ENCODE measurements at places on chromosomes 3 and 15. TPM values are rescaled to one million over a fixed set of nuclear protein-coding genes. Genes with fewer than 3 reads are reported as not detected.

GRCh38 chr15:90080458-90080755 lies 21.9 kb downstream of the IDH2 start:
- no peak for DNase-seq

The EIF4A2 gene
- polyA plus RNA-seq = 89.9 TPM

GRCh38 chr15:87792250-87793040 lies 464.1 kb downstream of the NTRK3 start:
- DNase-seq = no peak

The GOLGA6L10 gene
- polyA plus RNA-seq = 0.15 TPM

The SEMA3G gene
- polyA plus RNA-seq = 0.49 TPM

GRCh38 chr3:9013782-9014563 lies 50.7 kb upstream of the RAD18 start:
- DNase-seq = no peak

The SH2D7 gene
- not detected for polyA plus RNA-seq

- no peak for DNase-seq
Measured at GRCh38 chr3:112676659-112677234, 35.8 kb upstream of the CCDC80 start.

- DNase-seq = no peak
Measured at GRCh38 chr15:67157521-67158252, 92.3 kb downstream of the SMAD3 start.

DNA sequence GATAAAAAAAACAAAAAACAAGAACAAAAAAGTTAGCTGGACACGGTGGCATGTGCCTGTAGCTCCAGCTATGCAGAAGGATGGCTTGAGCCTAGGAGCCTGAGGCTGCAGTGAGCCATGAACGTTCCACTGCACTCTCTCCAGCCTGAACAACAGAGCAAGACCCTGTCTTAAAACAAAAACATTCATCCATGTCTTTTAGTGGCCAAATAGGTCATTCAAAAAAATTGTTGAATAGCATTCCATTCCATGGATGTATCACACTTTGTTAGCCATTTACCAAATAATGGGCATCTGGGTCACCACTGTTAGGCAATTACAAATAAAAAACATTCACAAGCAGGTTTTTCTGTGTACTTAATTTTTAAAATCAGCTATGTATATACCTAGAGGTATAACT lies 139.7 kb downstream of the STAG1 start:
- DNase-seq = no peak

The ROPN1B gene
- polyA plus RNA-seq = 0.72 TPM

- no peak for DNase-seq
Measured at GRCh38 chr3:8982509-8982908, 19.2 kb upstream of the RAD18 start.

The KIF23 gene
- 0.88 TPM for polyA plus RNA-seq

DNA sequence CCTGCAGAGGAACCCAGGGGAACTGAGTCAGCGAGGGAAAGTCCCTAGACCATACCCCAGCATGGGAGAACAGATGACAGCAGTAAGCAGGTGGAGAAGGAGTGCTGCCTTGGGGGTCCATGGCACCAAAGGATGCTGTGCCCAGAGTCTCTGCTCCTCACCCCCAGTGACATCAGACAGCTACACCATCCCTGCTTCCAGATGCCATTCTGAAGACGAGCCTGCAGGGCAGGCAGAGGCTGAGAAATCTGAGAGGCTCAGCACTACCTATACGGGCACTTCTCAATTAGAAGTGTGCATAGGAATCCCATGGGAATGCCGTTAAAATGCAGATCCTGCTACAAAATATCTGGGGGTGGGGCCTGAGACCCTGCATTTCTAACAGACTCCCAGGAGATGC lies 211.3 kb upstream of the NSMCE3 start:
- no peak for DNase-seq

- no peak for DNase-seq
Measured at GRCh38 chr15:68328443-68328842, 50.9 kb downstream of the FEM1B start.

The ABHD2 gene
- polyA plus RNA-seq = 58.8 TPM

The AP2M1 gene
- polyA plus RNA-seq = 71.9 TPM

DNA sequence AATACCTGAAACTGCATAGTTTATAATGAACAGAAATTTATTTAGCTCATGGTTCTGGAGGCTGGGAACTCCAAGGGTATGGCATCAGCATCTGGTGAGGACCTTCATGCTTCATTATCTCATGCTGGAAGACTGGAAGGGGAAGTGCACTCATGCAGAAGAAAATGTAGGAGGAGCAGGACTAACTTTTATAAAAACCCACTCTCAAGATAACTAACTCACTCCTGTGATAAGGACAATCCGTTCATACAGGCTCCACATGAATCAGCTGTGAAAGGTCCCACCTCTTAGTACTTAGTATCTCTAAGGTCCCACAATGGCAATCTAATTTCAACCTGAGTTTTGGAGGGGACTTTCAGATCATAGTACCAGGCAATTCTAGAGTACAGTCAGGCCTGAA lies 33.6 kb upstream of the APH1B start:
- no peak for DNase-seq

GRCh38 chr15:51075826-51076523 lies 18.7 kb downstream of the TNFAIP8L3 start:
- DNase-seq = no peak

- DNase-seq = no peak
Measured at GRCh38 chr15:28049581-28049980, 49.5 kb downstream of the OCA2 start.

DNA sequence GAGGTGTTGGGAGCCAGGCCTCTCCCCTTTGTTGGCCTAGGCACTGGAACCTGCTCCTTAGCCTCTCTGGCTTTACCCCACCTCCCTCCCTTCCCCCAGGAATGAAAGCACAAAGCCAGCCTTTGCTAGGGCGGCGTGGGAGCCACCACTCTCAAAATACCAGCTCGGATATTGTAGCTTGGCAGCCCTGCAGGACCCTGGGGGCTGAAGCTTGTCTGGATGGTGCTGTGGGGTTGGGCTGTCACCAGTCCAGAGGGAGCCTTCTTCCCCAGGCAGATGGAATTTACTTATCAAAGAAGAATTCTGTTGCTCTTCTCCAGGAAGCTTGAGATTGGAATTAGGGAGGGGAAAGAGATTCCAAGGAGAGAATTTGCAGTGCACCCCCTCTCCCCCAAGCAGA lies 14.9 kb upstream of the GRM2 start:
- no peak for DNase-seq

DNA sequence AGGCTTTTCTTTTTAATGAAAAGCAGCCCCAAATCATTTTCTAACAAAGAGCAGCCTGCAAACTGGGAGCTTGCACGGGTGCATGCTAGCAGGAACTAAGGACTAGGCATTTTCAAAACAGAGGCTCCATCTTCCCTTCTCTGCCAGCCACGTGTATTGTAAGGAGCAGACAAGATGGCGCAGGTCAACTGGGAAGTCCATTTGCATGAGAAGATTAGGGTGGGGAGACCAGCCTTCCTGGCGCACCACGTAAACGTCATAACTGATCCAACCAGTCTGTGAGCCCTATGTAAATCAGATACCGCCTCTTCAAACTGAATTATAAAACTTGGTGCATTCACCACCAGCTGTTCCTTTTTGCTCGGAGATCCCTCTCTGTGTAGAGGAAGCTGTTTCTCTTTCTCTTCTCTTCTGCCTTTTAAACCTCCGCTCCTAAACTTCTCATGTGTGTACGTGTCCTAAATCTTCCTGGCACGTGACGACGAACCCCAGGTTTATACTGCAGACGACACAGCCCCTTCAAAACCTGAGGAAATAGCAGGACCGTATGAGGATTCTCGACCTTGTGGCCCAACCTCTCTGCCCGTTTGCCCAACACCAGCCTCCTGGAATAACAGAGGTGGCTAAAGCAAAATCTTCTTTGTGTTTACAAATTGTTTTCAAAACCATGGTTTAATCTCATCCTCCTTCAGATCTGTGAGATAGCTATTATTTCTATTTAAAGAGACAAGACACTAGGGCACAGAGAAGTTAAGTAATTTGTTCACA lies 26.4 kb upstream of the SLC30A4 start:
- no peak for DNase-seq

The CCDC71 gene
- 1.1 TPM for polyA plus RNA-seq

GRCh38 chr15:81751256-81751655 lies 294.6 kb downstream of the MEX3B start:
- no peak for DNase-seq

GRCh38 chr3:113606539-113607218 lies 74.3 kb downstream of the SIDT1 start:
- no peak for DNase-seq

DNA sequence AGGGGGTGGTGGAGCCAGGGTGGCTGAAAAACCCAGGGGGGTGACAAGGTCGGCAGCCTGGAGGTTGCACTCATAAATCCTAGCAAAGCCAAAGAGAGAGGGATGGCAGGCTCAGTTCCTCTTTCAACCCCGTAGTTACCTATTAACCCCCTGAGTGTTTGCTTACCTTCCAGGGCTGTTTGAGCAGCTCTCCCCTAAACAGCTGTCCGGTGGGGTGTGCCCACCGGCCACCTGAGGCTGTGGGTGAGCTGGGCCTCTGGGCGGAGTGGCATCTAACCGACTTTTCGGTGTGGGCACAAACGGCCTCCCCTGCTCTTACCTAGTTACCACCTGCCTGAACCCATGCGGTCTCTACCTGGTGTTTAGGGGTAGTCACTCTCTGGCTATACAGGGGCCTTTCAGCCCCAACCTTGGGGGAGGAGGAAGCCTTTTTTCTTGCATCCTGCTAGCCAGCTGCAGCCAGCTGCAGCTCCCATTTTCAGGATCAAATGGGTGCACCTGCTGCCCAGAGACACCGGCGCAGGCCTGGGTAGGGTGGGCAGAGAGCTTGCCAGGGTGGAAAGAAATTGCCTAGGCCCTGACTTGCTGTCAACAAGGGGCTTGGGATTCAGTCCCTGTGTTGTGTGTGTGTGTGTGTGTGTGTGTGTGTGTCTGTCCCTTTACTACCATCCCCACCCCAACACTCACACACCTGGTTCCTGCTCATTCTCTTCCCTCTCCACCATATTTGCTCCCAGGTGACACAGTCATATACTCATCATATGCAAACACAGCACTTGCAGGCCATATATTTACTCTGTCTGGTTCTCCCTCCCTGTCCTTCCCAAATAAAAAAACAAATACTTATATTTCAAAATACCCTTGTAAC lies 3.7 kb downstream of the DLL4 start:
- no peak for DNase-seq

DNA sequence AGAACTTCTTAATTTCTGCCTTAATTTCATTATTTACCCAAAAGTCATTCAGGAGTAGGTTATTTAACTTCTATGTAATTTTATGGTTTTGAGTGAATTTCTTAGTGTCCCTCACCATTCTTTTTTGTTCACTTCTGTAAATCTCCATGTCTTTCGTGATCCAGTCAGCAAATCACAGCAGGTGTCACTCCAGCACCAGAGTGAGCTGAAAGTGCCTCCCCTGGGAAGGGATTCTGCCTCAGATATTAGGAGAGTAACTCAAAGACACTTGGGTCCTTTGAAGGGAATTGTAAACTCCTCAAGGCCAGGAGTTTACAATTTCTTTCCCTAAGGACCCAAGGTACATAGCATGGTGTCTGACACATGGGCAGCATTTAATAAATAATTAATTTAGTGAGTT lies 207.6 kb upstream of the AZI2 start:
- no peak for DNase-seq

DNA sequence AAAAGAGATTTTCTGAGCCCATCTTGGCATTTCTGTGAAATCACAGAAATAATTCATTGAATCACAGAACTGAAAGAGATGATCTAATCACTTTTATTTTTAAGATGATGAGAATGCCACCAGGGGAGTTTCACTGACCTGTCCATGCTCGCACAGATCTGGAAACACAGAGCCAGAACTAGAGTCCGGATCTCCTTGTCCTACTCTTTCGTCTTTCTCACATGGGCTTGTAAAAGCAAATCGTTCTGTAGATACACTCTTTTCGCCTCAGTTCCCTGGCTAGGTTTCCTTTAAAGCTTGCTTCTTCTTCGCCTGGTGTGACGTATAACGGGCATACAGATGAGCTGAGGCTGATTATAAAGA lies 122.5 kb upstream of the SPRED1 start:
- no peak for DNase-seq

The ADAMTS9 gene
- polyA plus RNA-seq = 1.3 TPM

The TGM5 gene
- polyA plus RNA-seq = not detected

GRCh38 chr15:49361370-49361769 lies 61.7 kb upstream of the FGF7 start:
- DNase-seq = no peak

GRCh38 chr3:126292318-126293070 lies 64.7 kb downstream of the KLF15 start:
- no peak for DNase-seq

The LRRK1 gene
- polyA plus RNA-seq = 1.2 TPM

- no peak for DNase-seq
Measured at GRCh38 chr3:183811638-183812037, 13.7 kb downstream of the MAP6D1 start.

DNA sequence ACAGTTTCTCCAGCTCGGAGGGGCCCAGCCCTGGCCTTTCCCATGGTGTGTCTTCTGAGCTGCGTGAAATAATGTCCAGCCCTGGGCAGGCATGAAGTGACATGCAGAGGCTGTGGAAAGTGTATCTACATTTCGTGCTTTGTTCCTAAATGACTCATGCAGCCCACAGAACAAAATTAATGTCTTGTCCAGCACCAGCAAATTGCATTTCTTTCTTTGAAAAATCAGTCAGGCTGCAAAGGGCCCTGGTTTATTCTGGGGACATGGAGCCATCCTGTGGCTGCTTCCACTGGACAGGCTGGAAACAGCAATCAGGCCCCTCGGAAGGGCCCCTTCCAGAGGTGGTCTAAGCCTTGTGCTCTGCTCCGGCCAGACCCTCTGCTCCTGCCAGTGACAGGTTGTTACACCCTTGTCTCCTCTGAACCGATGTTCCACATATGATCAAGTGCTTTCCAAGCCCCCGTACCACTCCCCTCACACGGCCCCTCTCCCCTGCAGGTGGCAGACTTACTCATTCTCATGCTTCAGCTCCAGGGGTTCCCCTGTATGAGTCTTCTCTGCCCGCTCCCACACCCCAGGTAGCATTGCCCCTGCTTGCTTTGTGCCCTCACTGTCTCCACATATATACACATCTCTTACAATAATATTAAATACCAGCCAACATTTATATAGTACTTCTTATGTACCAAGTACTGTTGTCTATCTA lies 33.7 kb downstream of the CRYGS start:
- DNase-seq = no peak

DNA sequence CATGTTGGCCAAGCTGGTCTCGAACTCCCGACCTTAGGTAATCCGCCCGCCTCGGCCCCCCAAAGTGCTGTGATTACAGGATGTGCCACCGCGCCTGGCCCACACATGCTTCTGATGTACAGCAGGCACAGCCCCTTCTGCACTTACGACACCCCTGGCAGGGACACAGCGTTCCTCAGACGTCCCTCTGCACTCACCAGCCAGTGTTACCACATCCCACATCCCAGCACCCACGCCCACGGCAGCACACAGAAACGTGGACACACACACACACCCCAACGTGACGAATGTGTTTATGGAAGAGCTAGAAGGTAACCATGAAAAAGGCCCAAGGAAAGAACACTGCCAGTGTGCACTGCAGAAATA lies 576 bp upstream of the RPAP1 start:
- DNase-seq = no peak
